ENCODE measurements at places on chromosomes 1 and 21.

GRCh38 chr1:225780134-225780533, 2.5 kb downstream of the SRP9 start:
- no peak for DNase-seq

- DNase-seq, result no peak
Observed at GRCh38 chr1:56808410-56808809, 10.8 kb downstream of the FYB2 start.

DNA sequence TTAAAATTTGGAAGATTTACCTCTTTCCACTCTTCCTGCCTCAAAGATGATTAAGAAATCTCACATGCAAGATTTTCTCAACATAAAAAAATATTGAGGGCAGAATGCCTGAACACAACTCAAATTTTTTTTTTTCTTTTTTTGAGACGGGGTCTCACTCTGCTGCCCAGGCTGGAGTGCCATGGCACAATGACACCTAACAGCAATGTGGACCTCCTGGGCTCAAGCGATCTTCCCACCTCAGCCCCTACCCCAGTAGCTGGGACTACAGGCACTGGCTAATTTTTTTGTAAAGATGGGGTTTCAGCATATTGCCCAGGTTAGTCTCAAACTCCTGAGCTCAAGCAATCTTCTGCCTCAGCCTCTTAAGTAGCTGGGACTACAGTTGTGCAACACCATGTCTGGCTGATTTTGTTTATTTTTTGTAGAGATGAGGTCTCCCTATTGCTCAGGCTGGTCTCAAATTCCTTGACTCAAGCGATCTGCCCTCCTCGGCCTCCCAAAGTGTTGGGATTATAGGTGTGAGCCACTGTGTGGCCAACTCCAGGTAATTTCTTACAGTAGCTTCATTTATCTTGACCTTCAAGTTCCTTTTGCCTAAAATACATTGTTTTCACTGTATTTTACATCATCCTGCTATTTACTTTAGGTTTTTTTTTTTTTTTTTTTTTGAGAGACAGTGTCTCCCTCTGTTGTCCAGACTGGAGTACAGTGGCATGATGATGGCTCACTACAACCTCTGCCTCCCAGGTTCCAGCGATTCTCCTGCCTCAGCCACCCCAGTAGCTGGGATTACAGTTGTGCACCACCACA, 10.4 kb downstream of the NUCKS1 start:
- DNase-seq, result no peak

- no peak for DNase-seq
Observed at GRCh38 chr21:29033871-29034270, 9.4 kb downstream of the USP16 start.

GRCh38 chr1:119766374-119766794, 2.3 kb downstream of the HMGCS2 start:
- no peak for DNase-seq

DNA sequence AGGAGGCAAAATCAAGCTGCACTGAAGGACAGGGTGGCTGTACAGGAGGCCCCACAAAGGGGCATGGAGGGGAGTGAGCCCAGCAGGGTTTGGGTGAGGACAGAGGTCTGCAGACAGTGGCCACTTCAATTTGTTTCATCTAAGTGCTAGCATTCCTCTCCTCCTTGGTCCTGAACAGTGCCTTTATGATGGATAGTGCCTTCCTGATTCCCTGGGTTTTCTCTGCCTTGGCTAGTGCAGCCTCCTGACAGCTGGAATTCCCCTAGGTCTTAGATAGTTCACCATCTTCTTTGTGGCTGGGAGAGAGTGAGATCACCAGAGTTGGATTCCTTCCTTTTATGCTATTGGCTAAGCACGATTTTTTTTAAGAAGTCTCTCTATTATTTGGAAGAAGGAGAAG, 3.8 kb upstream of the HPCAL4 start:
- DNase-seq, result no peak

DNA sequence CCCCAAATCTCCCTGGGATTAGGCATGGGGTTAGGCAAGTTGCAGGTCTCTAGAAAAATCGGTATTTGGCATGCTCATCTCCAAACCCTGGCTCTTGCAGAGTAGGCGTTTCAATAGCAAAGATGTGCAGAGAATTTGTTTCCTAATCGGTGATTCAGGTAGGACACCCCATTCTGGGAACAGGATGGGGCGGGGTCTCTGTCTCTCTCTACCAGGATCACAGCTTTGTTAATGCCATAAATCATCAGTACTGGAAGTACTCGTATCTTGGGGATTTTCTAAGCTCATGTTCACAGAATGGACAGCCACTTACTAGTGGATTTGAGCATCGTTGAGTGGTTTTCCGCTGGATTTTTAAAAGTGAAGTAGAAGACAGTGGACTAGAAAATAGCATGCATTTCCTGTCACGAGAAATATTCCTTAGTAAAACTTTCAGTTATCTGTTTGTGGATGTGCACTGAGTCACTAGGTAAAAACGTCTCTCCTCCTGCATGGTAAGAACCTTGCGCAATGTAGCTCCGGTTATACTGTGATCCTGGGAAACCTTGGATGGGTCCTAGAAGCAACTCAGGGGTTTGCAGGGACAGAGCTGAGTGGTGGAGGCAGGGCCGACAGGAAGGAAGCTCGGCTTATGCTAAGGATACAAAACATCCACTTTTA, 5.1 kb downstream of the TMEM51 start:
- no peak for DNase-seq

GRCh38 chr1:35243691-35244090, 24.8 kb upstream of the ZMYM4 start:
- no peak for DNase-seq

DNA sequence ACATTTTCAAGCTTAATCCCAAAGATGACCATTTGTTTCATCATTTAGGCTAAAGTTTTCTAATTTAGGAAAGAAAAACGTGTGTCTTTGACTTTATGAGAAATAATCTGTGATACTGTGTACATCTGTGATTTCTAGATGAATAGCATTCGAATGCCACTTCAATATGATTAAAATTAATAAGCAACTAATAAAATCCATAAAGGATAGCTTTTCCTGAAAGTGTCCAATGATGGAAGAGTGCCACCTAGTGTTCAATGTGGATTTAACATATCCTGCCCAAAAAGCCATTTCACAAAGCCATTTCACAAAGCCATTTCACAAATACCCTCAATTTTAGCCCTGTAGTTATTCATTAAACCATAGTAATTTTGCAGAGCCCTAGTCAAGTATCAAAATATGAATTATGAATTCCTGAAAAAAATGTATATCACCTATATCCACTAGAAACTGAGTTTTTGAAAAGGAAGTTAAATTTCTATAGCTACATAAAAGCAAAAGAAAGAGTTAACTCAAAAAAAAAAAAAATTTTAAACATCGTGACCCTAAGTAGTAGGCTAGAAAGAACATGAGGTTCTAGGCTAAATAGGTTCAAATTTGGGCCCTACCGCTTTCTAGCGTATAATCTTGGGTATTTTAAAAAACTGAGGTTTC, 19.1 kb downstream of the NME7 start:
- DNase-seq, result no peak

DNA sequence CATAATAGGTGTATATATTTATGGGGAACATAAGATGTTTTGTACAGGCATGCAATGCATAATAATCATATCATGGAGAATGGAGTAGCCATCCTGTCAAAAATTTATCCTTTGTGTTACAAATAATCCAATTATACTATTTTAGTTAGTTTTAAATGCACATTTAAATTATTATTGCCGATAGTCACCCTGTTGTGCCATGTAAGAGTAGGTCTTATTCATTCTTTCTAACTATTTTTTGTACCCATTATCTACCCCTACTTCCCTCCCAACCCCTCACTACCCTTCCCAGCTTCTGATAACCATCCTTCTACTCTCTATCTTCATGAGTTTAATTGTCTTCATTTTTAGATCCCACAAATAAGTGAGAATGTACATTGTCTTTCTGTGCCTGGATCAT, 8.3 kb upstream of the VN1R5 start:
- no peak for DNase-seq

DNA sequence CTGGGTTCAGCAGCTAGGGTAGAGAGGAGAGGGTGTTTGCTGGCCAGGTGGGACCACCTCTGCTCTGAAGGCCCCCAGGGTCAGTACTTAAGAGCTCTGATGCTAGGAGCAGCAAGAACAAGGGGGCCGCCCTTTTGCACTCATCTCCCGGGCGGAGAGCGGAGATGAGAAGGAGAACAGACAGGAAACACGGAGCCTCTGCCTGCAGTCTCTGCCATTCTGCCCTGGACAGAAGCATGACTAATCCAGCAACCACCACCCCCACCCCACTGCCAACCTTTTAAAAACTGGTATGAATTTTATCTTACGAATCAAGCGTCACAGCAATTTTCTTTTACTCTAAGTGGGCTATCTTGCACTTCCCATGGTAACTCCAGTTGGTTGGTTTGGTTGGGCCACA, 34.5 kb downstream of the PARP1 start:
- DNase-seq, result no peak

DNA sequence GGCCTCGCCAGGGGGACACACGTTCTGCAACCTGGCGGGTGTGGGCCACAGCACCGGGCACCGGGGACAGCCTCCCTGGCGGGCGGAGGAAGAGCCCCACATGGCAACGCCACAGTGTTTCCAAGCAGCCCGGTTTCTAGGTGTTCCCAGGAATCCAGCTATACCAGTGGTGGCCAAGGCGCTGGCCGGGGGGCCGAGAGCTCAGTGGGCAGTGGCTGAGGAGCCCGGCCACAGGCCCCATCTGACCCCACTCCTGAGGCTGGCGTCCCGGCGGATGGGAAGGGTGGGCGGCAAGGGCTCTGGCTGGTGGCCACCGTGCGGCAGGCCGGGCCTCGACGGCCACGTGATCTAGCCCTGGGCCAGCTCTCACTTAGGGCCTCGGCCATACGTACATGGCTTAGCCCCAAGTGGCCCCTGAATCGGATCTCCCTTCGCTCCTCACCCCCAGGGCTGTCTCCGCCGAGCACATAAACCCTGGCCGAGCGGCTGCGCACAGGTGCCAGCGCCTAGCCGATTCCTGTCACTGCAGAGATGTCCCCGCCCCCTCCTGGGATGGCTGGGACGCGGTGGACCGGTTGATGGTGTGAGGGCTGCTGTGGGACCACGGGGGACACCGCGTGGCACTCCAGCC, 68.7 kb downstream of the MORN1 start:
- DNase-seq, result no peak

DNA sequence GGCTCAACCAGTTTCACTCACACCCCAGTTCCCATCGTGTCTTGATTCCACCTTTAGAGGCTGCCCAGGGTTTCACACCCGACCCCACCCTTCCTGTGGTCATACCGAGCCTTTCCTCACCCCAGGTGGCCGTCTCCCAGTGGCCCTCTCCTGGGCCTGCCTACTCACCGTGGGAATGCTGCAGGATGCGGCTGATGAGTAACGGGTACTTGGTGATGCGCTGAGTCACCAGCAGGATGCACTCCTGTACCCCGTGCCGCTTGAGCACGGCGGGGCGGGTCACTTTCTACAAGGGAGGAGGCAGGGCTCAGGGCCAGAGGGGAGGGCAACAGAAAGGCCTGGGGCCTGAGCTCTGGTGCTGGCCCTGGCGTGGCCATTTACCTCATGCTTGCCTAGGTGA, 16.4 kb downstream of the ARHGEF2 start:
- peak; percentile 49 for DNase-seq

- no peak for DNase-seq
Observed at GRCh38 chr1:42750041-42750440, 10.0 kb upstream of the CLDN19 start.

DNA sequence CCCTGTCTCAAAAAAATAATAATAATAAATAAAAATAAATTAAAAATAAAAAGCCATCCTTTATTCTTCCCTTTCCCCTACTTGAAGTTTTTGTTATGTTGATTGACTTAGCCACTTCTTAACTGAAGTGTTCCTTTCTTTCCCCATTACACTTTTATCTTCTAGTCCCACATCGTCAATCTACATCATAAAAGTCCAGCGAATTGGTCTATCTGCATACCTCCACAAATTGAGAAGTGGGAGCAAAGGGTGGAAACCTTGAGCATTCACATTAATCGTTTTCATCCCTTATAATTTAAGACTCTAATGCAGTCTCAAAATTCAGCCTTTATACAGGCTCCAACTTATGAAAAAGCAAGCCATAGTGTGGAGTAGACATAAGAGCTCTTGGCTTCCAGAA, 6.5 kb upstream of the ZYG11A start:
- no peak for DNase-seq

GRCh38 chr1:89615676-89616598, 17.0 kb upstream of the LRRC8C start:
- no peak for DNase-seq

DNA sequence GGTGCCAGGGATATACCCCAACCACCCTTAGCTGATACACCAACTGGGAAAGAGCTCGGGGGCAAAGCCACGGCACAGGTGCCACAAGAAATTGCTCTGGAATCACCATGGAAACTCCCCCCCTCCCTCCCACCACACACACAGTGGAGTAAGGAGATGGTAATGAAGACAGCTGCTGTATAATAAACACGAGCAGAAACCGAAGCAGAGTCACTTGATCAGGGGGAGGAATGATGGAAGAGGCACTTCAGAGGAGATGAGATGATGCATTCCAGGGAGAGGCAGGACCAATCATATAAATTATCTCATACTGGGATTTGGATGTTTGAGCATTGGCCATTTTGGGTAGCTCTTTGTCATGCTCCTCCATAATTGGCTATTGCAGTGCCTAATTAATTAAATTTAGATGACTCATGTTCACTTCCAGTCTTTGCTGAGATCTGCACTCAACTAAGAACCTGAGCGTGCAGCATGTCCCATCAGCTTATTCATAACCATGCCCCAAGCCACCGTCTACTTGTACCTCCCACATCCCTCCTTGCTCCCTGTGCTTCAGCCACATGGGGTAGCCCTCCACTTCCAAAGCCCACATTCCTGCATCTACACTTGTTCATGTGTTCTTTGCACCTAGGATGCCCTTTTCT, 189.5 kb downstream of the ZSCAN20 start:
- no peak for DNase-seq

DNA sequence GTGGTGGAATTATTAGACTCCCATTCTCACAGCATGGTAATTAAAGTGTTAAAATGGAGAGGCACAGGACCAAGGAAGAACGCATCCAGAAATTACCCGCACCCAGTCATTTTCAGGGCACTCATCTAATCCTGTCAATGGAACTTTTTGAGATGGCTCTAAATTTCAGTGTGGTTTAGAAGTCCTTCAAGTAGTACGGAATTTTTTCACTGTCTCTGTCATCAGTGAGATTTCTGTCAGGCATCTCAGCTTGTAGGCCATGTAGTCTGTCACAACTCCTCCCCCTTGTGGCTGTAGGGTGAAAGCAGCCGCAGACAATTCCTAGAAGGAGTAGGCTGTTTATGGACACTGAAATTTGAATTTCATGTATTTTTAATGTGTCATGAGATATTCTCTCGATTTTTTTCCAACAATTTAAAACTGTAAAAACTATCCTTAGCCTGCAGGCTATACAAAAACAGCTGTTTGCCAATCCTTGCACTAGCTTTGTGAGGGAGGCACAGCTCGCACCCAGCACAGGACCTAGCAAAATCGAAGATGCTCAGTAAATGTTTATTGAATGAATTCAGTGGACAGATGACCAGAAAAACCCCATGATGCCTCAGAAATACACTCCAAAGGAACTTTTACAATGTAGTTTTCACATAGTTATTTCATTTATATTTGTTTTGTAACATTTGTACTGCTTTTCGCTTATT, 6.6 kb upstream of the NUP133 start:
- DNase-seq, result peak; percentile 47
